ENCODE measurements at places on chromosomes 2 and 18. TPM values are rescaled to one million over a fixed set of nuclear protein-coding genes. Genes with fewer than 3 reads are reported as not detected.

GRCh38 chr18:10131460-10132395 lies 217.9 kb downstream of the VAPA start:
- DNase-seq: no peak

Gene PROM2
- 0.85 TPM for total RNA-seq

Gene NT5DC4
- 10.3 TPM for total RNA-seq

GRCh38 chr2:220890931-220891330 lies 681.2 kb downstream of the EPHA4 start:
- DNase-seq: no peak

GRCh38 chr2:18546567-18546966 lies 13.9 kb downstream of the RDH14 start:
- DNase-seq: no peak

GRCh38 chr18:23143815-23144261 lies 8.6 kb downstream of the CABLES1 start:
- DNase-seq: no peak

DNA sequence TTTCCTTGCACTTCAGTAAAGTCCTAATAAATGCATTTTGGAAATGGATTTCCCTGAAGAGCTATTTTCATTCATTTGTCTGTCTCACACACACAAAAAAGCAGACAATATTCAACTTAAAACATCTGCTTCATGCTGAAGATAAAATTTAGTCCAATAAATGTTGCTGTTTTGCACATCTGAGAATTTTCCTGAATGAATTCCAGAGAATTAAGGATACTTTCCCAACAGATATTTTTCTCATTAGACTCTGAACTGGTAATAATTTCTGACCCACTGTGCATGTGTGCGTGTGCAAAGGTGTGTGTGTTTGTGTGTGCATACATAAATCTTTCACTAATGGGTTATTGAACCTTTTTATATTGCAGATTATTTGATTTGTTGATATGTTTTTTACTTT lies 390.2 kb upstream of the TMEFF2 start:
- no peak for DNase-seq

GRCh38 chr2:39625193-39625926 lies 40.4 kb upstream of the TMEM178A start:
- DNase-seq: no peak

Gene LYPD6
- total RNA-seq: not detected

DNA sequence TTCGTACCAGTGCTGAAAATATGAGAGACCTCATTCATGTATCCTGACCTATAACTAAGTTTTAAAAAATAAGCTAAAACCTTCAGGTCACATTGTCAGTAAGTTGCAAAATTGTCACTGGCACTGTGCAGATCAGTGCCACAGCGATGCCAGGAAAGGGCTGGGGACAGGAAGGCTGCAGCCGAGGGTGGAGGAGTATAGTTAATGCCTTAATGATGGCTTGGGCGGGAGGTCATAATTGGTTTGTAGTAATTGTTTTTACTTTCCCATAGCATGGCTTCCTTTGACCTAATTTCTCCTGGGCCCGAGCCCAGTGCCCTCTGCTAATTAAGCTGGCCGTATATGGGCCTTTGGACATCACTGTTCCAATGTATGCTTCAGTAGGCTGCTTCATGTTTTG lies 47.2 kb upstream of the RAB12 start:
- no peak for DNase-seq

DNA sequence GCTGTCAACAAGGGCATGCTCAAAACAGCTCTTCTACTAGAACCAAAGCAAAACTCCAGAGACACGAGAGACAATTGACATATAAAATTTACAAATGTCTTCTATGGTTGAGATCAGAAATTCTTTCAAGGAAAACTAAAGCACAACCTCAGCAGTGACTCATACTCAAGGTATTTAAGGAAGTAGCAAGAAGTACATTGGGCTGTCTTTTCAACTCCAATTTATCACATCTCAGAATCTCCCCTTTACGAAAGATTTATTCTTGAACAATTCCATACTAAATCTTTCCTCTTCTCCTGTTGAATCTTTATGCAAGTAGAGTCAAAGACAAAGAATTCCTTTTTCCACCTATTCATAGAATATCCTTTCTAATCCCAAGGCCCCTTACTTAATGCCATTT lies 324.0 kb downstream of the IRS1 start:
- DNase-seq: no peak

GRCh38 chr2:132542953-132543569 lies 126.5 kb downstream of the GPR39 start:
- no peak for DNase-seq

- DNase-seq: no peak
Observed at GRCh38 chr18:62101321-62101721, 85.5 kb downstream of the PIGN start.

DNA sequence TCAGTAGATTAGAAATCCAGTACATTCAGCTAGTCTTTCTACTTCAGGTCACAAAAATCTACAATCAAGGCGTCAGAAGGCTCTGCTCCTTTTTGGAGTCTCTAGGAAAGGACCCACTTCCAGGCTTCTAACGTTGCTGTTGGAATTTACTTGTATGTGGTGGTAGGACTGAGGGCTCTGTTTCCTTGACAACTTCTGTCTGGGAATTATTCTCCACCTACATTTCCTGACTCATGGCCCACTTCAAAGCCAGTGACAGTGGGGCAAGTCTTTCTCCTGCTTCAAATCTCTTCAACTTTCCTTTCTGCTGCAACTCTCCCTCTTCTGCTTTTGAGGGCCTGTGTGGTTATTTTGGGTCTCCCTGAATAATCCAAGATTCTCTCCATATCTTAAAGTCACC lies 10.4 kb upstream of the TMX3 start:
- no peak for DNase-seq

Gene HOXD10
- total RNA-seq: not detected

Gene G6PC2
- not detected for total RNA-seq

Gene NCKAP5
- total RNA-seq: not detected

DNA sequence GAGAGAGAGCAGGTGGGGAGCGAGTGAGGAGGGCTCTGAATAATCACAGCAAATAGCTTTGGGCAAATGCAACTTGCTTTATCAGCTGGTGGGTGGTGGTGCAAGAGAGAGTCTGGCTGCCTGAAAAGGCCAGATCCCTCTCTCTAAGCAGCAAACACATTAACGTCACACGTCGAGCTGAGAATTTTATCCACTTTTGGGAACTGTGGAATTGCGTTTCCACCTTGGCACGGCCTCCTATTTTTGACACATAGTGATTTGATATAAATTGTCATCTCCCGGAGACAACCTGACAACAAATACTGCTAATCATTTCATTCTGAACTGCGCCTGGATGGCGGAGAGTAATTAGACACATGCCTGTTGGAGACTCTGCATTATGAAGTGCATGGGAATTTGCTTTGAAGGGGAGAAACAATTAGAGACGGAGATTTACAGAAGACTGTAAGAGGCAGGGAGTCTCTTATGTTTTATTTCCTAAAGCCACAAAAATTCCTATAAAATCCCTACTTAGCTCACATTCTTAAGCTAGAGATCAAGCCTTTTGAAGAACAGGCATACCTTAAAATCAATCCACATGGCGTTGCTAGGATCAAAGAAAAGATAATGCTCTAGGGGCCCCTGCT lies 634.1 kb downstream of the TDRD15 start:
- DNase-seq: no peak

Gene SULT1C4
- total RNA-seq: not detected

DNA sequence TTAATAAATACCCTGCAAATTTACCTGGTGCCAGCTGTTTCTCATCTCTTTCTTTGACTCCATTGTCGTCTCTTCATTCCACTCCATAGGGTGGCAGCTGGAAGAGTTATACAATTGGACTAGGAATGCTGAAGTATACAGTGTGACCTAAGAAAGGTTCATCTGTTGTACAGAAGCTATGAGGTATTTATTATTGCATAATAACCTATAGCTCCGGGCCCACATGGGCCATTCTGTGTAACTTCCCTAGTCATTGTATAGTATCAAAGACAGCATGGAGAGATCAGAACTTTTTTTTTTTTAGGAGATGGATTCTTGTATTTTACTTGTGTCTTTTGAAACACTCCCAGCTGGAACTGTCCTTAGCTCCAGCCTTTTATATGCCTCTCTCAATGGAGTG lies 26.2 kb downstream of the BMP10 start:
- no peak for DNase-seq

GRCh38 chr18:77422974-77423867 lies 173.6 kb downstream of the GALR1 start:
- DNase-seq: no peak

- no peak for DNase-seq
Observed at GRCh38 chr2:134440336-134440909, 186.6 kb downstream of the MGAT5 start.

Gene OSR1
- total RNA-seq: not detected

Gene UPP2
- total RNA-seq: not detected

GRCh38 chr2:4151521-4151920 lies 448.1 kb downstream of the DCDC2C start:
- DNase-seq: no peak

DNA sequence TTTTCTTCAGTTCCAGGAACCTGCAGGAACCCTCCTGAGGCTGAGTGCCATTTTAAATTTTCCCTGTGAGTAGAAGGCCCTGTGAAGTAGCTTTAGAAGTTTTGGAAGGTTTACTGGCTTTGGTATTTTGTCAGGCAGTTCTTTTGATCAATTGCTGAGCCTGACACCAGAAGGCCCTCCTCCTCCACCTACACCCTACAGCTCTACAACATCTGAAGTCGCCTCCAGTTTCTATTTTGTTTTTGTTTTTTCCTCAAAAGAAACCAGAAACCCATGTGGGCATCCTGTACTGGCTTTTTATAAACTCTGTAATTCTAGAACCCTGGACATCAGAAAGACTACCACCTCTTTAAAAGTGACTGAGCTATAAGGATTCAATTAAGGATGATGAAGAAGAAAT lies 153.7 kb downstream of the NRXN1 start:
- no peak for DNase-seq

- no peak for DNase-seq
Observed at GRCh38 chr2:5845798-5846330, 153.7 kb downstream of the SOX11 start.

- no peak for DNase-seq
Observed at GRCh38 chr18:66346833-66347588, 256.9 kb downstream of the CDH19 start.

- DNase-seq: no peak
Observed at GRCh38 chr18:35458677-35459441, 38.9 kb downstream of the INO80C start.

GRCh38 chr2:107584577-107584976 lies 242.1 kb upstream of the RGPD4 start:
- no peak for DNase-seq

DNA sequence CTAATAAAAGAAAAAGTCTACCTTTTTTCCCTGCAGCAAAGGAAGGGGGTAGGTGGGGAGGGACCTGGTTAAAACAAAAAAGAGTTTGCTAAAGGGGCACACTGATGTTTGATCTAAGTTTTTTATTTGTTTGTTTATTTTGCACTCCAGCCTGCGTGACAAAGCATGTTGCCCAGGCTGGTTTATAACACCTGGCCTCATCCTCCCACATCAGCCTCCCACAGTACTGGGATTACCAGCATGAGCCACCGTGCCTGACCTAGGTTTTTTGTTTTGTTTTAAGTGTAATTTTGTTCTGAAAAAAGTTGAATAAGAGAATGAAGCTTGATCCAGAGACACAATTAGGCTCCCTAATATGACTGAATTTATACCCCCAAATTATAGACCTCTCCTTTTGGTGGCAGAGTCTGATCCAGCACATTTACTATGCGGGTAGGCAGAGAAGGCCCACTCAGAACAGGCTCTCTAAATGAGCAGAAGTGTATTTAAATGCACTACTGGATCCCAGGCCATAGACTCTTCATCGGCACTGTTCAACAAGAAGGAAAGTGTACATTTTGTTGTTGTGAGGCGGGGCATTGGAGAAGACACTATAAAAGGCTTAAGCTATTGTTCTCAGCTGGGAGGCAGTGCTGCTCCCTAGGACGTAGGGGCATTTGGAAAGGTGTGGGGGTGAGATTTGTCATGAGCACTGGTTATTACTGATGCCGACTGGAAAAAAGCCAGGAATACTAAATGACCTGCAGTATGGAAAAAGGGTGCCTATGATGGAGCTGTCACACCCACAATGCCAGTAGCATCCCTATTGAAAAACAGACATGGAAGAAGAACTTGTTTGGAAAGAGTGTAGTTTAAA lies 32.4 kb downstream of the MRPS9 start:
- DNase-seq: no peak

- DNase-seq: no peak
Observed at GRCh38 chr2:206160125-206160806, 571 bp downstream of the EEF1B2 start.

DNA sequence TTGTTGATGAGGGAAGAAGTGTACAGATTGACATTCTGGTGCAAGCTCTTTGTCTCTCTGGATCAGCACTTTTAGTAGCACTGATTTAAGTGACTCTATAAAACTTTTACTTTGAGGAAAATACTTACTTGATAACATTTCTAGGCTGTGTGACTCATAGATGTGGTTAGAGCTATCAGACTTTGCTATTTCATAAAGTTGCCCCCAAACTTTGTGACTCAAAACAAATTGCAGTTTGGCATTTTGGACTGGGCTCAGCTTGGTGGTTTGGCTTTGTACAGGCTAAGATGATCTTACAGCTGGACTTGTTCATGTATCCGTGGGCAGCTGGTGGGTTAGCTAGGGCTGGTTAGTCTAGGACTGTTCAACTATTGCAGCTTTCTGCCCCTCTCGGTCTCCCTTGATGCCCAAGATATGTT lies 42.1 kb upstream of the GLS start:
- no peak for DNase-seq

Gene ONECUT2
- total RNA-seq: not detected

- no peak for DNase-seq
Observed at GRCh38 chr18:39209173-39209572, 1643.6 kb upstream of the CELF4 start.

Gene GKN1
- total RNA-seq: not detected

DNA sequence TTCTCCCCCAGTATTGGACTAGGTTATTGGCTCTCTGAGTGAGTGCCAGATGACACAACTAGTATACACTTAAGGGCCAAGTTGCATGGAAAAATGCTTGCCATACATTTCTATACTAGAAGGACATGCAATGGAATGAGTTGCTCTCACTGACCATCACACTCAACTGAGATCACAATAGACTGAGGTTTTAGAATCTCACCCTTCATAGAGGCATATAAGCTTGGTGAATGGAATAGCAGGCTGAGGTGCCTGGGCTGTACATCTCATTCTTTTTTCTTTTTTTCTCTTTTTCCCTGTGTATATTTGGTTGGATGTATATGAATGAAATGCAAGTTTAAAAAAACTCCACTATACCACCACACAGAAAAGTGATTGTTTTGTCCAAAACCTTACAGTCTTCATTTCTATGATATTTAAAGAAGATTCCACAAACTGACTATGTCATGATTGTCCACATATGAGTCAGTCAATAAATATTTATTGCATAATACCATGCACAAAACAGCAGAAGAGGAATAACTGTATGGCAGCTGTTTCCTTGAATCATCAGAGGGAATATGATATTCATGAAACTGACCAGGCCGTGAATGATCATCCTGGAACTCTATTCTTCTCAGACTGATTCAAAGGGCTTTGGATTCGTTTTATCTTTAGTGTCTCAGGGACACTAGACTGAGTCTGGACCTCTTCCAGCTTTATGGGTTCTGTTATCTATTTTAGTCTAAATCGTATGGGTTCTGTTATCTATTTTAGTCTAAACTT lies 122.6 kb upstream of the STK17B start:
- DNase-seq: no peak

GRCh38 chr18:30985753-30986152 lies 56.8 kb downstream of the DSC3 start:
- no peak for DNase-seq

Gene SEMA4C
- 0.94 TPM for total RNA-seq
